CD4-positive, alpha-beta T cell treated with Interleukin-4 for 1 hour (primary cell): ENCODE measurements at places on chromosomes 6 and 20.
A peak's percentile ranks its signal among the peaks of the same experiment; 100 is the strongest.

DNA sequence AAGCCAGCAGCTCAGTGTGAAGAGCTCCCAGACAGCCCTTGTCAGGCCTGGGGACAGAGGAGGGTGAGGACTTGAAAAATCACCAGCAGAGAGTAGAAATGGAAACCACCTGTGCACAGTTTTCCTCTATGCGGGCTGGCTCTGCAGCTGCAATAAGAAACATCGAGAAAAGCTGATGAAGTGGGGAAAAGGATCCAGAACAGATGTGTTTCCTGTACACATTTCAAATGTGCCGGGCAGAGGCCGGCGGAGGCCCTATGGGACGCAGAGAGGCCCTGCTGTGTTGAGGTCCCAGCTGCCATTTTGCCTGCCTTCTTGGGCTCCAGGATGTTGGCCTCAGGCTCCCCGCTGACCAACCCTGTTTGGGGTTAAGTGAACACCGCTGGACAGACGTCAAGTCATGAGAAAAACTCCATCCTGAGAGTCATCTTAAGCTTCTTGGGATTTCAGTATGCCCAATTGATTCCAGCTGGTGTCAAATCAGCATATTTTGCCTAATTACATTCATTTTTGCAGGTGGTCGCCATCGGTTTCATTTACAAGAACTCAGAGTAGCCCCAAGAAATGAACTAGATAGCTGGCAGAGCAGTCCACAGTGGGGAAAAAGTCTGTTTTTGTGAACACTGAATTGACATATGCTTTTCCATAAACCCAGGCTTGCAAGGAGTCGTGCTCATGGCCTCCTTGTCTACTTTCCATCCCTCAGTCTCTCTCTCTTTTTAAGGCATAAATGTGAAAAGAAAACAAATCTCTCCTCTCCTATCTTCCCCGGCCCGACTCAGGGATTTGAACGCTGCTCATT is 150.4 kb upstream of the PHACTR3 start:
- DNase-seq, result no peak

GRCh38 chr6:8908638-8909037 is 473.3 kb upstream of the SLC35B3 start:
- DNase-seq, result no peak

DNA sequence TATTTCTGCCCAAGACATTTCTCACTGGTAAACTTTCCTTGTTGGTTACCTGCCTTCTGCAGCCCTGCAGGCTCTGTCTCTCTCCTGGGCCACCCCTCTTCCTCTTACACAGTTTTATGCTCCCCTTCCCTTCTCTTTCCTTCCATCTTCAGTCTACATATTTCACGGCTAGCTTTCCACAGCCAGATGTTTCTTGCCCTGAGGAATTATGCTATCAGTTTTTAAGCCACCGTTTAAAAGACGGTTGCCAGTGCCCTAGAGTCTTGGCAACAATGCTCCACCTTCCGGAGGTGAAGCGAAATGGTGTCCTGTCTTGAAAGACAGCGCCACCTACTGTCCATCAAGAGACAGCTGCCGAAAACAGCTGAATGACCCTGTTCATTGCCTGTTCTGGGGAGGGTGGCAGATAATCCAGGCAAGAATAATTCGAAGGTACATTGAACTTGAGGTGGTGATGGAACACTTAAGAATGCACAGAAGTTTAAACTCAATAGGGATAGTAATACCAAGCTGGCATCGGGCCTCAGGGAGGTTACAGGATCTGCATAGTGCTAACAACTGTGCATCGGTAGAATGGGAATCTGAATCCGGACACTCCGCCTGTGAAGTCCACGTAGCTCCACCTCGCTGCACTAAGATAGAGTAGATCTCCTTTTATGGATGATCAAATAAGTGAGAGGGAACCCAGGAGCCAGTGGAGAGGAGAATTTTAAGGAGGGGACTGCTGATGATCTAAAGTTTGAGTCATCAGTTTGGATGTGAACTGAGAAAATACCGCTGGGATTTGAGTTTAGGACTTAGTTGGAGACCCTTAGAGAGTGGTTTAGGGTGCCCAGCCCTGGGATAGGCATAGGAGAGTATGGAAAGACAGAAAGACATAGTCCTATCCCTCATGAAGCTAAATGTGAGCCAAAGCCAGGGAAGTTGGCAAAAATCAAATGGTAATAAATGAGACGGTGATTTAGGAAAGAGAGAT is 4.8 kb upstream of the TRIM40 start:
- DNase-seq, result peak; percentile 85

- DNase-seq, result no peak
These were observed 10.8 kb upstream of the GUCA1A start for GRCh38 chr6:42162384-42162783.
